Panc1 (cell line): ENCODE measurements at places on chromosomes 3 and 15. TPM values are rescaled to one million over a fixed set of nuclear protein-coding genes. Genes with fewer than 3 reads are reported as not detected.
A peak's percentile ranks its signal among the peaks of the same experiment; 100 is the strongest.

- DNase-seq = no peak
Measured at GRCh38 chr15:60605879-60606307, 127.0 kb upstream of the ICE2 start.

DNA sequence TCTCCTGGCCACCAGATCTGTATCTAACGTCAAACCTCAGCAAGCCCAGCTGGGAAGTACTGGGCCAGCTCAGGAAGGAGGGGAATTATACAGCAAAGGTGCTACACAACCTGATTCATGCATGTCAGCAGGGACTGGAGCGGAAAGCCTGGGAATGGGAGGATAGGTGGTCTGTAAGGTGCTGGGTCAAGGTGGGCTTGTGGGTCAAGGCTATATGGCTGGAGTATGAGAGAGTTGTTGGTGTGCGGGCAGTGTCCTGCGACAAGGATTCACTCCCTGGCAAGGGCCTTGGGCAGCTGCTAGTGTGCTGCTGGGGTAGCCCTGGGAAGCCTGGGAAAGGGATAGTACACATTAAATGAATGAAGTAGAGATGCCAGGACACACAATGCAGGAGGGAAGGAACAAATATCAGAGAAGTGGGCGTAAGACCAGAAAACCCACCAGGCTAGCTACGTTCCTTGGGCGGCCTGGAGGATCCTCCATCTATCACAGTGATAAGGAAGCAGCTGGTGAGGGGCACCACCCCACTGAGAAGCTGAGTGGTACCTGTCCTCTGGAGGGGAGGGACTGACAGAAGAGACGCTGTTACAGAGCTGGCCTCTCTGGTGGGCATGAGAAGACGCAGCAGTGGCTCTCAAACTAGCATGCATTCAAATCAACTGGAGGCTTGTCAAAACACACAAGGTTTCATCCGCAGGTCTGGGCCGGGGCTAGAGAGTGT is 8.5 kb upstream of the SYNM start:
- no peak for DNase-seq

The GOLGA8M gene
- 0.87 TPM for total RNA-seq

- DNase-seq = no peak
Measured at GRCh38 chr3:36926292-36926897, 18.5 kb downstream of the TRANK1 start.

DNA sequence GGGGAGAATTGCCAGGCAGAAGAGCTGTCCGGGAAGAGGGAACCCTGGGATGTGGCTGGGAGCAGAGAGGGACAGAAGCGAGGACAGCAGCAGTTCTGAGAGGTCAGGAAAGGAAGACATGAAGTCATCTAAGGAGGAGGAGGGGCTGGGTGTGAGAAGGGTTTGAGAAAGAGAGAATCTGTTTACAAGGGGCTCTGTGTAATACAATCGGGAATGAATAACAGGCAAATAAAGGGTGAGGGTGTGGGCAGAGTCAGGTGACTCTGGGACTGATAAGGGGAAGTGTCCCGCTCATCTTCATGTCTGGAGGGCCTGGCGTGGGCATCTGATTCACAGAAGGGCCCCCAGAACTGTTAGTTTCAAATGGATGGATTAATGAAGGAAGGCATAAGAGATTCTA is 191.3 kb downstream of the XXYLT1 start:
- no peak for DNase-seq

- DNase-seq = no peak
Measured at GRCh38 chr15:58065445-58066041, at the start of gene ALDH1A2. Gene ALDH1A2, minus strand, starts transcription at chr15:58065711. Its CDS starts 61 bp downstream, at chr15:58065650.

DNA sequence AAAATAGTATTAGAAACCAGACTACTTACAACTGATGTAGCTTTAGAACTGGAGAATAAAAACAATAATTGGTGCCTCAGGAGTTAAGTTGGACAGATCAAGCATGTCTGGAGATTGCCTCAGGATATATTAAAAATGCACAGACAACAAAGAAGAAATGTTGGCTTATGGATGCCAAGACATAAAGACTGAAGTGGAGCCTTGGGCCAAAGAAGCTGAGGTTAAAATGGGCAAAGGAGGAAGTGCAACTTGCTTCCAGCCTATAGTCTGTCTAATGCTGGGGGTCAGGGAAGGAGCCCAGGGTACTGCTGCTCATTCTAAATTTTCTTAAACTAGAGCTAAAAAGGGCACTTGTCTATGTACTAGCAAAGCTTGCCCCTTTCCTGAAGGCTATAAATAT is 77.5 kb downstream of the ESYT3 start:
- DNase-seq = no peak

- no peak for DNase-seq
Measured at GRCh38 chr15:48017747-48018146, 103.0 kb upstream of the SLC24A5 start.

DNA sequence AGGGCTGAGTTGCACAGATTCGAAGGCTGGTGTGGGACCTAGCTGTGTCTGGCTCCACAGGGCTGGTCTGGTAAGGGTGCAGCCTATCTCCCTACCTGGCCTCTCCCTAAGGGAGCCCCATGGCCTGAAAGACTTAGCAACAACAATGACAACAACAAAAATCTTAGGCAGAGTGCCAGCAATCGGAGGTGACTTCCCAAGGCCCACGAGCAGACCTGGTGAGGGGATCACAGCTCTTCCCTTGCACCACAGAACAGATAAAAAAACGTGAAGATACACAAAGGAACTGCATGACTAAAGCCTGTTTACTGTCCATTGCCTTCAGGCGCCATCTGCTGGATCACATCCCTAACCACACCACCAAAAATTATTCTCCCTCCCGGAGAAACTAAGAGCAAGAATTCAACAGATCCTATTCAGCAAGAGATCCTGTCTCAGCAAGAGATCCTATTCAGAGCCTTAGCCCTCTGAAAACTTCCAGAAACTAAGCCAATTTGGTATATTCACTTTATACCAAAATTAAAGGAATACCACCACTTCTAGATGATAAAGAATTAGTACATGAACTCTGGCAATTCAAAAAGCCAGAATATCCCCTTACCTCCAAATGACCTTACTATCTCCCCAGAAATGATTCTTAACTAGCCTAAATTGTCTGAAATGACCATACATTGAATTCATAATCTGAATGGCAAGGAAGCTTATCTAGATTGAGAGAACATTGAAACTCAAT is 24.1 kb upstream of the OR5K4 start:
- peak; percentile 54 for DNase-seq

DNA sequence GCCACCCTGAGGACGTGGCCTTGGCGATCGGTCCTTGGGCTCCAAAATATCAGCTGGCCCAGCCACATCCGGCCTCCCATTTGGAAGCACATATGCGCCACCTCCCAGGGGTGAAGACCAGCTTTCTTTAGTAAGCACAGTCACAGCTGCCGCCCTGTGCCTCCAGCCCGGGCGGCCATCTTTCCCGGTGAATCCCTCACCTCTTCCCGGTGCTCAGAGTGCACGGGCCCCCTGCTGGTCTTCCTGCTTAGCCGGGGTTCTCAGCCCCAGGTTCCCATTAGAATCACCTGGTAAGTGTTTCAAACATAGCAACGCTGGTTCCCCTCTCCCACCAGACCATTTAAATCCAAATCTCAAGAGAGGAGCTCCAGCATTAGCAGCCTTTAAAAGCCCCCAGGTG is 232.2 kb downstream of the VPS13C start:
- no peak for DNase-seq

DNA sequence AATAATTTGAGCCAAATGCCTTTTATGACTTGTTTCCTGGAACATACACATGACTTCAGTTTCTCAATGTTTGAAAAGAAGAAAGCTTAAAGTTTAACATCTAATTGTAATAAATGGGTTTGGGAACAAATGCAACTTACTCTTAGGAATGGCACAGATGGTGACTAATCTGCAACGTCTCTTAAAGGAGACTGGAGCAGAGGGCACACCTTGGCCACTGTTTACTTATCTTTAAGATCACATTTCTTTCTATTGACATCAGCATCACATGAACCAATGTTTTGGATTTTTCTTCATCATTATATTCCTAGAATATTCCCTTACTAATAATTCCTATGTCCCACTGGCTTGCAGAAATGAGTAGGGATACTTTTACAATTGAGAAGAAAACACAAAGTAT is 229.5 kb downstream of the CHL1 start:
- DNase-seq = no peak

GRCh38 chr3:67334588-67334987 is 319.8 kb downstream of the SUCLG2 start:
- no peak for DNase-seq

GRCh38 chr3:51280176-51280575 is 104.9 kb upstream of the MANF start:
- no peak for DNase-seq

The PPCDC gene
- total RNA-seq = 26.1 TPM

The NPAP1 gene
- not detected for total RNA-seq

DNA sequence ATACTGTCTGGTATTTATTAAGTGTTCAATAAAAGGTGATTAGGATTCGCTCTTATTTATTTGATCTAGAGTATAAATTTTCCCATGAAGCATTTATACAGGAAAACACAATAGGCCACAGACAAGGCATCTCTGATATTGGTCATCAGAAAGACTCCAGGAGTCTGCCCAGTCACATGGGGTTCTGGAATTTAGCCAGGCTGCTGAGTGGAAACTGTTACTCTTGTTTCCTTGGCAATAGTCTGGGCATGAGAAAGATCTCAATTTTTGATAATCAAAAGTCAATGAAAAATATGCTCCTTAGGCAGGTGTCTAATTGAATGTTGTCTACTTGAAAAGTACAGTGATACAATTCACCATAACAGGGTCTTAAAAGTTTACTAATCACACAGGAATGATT is 161.2 kb downstream of the FRMD5 start:
- DNase-seq = peak; percentile 28

DNA sequence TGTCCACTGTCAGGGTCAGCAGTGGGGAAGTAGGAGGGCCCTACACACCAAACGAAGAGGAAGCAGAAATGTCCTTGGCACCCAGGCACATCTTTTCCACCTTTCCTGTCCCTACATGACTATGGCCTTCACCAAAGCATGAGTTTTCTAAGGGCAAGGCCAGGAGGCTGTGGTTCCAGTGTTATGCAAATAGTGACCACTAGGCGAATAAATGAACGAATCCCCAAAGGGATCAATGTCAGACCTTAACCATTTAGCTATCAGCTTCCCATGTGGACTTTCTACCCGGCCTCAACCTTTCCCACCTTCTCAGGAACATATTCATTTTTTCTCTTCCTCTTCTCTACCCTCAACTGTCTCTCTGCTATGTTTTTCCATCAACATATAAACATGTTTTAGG is 63.1 kb downstream of the NTRK3 start:
- DNase-seq = no peak

The RHOV gene
- 4.2 TPM for total RNA-seq

- no peak for DNase-seq
Measured at GRCh38 chr3:5489536-5489935, 302.0 kb downstream of the EDEM1 start.

DNA sequence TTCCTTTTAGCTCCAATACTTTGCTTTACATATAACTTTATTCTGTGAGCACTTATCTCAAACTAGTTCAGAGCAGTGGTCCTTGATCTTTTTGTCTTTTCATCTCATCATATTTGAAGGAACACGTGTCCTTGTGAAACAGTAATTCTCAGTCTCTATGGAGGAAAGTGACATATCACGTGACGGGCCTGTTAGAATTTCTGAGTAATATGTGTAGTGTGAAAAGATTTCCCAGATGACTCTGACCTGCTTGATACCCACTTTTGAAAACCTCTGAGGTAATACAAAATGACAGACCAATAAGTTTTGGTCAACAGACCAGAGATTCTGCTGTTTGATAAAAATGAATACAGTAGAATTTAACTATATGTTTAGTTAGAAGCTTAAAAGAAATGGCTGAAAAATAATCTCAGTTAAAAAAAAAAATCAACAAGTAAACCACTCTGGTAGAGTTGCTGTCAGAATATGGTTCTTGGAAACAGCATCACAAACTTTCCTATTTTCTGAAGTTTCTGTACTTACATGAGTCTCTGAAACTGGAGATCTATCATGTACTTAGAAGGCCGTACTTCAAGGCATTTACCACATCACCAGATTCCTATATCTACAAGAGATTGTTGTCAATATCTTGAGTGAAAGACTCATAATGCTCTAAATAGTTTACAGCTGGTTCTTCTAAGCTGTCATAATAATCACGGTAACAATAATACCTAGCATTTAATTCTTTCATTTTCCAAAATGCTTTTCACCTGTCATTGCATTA is 590.2 kb upstream of the TBL1XR1 start:
- DNase-seq = no peak

The DPPA2 gene
- not detected for total RNA-seq
